ENCODE measurements at places on chromosomes 13 and 19.

GRCh38 chr19:12886969-12887747 is at the start of gene KLF1:
Gene KLF1 (minus strand): TSS chr19:12887201. CDS start chr19:12887140, 61 bp downstream.
- no peak for DNase-seq

DNA sequence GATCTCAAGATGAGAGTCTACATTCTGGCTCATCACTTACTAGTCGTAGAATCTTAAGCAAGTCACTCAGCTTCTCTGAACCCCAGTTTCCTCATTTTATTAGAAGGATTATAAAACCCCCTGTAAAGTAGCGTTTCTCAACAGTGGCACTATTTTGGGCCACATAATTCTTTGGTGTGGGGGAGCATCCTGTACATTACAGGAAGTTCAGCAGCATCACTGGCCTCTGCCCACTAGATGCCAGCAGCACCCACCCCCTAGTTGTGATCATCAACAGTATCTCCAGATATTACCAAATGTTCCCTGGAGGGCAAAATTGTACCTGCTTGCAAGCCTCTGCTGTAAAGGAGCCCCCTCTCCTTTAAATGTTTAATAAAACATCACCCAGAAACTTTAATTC is 22.6 kb downstream of the STARD13 start:
- no peak for DNase-seq

GRCh38 chr19:49940482-49940791 is 11.1 kb upstream of the NUP62 start:
- DNase-seq, result no peak

DNA sequence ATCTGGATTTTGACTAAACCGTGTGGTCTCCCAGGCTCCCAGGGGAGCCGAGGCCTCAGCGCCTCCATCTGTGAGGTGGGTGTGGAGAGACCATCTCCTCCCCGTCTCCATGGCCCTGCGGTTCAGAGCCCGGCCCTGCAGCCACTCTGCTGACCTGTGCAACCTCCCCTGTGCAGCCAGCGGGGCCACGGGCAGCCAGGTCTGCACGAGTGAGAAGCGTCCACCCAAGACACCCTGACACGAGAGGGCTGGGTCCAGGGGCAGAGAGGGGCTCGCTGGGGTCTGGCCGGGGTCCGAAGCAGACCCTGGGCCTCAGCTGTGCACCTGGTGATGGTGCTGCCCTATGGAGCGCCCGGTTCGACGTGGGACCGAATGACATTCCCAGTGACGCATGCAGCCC is 10.4 kb upstream of the CACTIN start:
- DNase-seq, result no peak

- DNase-seq, result no peak
These were observed 29.0 kb upstream of the CXCL17 start for GRCh38 chr19:42471554-42472249.

- no peak for DNase-seq
These were observed 30.8 kb downstream of the IRS2 start for GRCh38 chr13:109755551-109755950.

- DNase-seq, result no peak
These were observed 78.7 kb upstream of the SERP2 start for GRCh38 chr13:44294876-44295275.

DNA sequence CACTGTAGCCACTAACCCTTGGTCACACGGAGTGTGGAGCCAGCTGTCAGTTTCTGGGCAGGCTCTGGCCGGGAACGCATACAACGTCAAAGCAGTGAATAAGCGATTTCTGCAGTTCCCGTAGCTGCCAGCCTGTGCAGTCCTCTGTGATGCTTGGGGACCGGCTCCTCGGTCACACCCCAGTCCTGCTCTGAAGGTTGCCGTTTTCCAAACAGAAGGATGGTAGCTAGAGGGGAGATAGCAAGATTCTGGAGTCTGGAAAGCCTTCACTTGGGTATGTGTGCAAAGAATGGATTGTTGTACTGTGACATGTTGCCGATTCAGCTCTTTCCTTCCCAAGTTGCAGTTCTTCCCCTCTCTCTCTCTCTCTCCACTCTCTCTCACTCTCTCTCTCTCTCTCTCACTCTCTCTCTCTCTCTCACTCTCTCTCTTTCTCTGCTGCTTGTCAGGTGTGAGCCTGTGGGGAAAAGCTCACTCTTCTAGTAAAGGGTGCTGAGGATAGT is 38.7 kb upstream of the C1QTNF9 start:
- peak; percentile 4 for DNase-seq

- no peak for DNase-seq
These were observed 6.6 kb downstream of the PTBP1 start for GRCh38 chr19:803686-804418.

DNA sequence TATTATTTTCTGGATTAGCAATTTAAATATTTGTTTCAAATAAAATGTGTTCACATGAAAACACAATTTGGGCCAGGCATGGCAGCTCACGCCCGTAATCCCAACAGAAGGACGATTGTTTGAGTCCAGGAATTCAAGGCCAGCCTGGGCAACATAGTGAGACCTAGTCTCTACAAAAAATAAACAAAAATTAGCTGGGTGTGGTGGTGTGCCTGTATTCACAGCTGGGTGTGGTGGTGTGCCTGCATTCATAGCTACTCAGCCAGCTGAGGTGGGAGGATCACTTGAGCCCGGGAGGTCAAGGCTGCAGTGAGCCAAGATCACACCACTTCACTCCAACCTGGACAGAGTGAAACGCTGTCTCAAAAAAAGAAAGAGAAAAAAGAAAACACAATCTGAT is 46.4 kb downstream of the KPNA3 start:
- no peak for DNase-seq

- DNase-seq, result no peak
These were observed 111.6 kb upstream of the OBI1 start for GRCh38 chr13:78770601-78771000.

- DNase-seq, result no peak
These were observed 2.8 kb upstream of the TNFSF9 start for GRCh38 chr19:6527893-6528543.

- DNase-seq, result no peak
These were observed 895.0 kb upstream of the SLITRK1 start for GRCh38 chr13:84777316-84777715.

DNA sequence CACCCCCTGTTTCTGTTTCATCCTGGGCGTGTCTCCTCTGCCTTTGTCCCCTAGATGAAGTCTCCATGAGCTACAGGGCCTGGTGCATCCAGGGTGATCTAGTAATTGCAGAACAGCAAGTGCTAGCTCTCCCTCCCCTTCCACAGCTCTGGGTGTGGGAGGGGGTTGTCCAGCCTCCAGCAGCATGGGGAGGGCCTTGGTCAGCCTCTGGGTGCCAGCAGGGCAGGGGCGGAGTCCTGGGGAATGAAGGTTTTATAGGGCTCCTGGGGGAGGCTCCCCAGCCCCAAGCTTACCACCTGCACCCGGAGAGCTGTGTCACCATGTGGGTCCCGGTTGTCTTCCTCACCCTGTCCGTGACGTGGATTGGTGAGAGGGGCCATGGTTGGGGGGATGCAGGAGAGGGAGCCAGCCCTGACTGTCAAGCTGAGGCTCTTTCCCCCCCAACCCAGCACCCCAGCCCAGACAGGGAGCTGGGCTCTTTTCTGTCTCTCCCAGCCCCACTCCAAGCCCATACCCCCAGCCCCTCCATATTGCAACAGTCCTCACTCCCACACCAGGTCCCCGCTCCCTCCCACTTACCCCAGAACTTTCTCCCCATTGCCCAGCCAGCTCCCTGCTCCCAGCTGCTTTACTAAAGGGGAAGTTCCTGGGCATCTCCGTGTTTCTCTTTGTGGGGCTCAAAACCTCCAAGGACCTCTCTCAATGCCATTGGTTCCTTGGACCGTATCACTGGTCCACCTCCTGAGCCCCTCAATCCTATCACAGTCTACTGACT is at the start of gene KLK3:
KLK3 (plus strand) TSS at position 280 of the 775 bp plus-strand sequence; CDS start at position 321, 41 bp downstream.
- DNase-seq, result no peak

- peak; percentile 34 for DNase-seq
These were observed 3.7 kb downstream of the FUZ start for GRCh38 chr19:49809160-49809940.

DNA sequence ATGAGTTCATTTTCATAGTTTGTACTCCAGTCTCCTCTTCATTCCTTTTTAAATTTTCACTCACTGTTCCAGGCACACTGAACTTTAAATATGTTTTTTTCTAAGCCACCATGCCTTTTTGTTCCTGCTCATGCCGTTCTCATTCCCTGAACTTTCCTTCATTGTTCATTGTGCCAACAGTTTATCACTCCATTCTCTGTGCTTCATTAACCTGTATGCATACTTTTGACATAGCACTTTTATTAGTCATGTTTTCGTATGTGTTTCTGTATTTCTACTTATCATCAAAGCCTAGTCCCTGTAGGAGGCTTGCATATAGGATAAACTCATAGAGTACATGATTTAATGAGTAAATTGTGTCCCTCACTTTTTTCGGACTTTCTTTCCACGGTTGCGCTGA is 65.3 kb downstream of the PCDH20 start:
- no peak for DNase-seq

Data from NCI-H510A treated with DMSO at 0.1 percent for 48 hours (cell line).